B cell (primary cell): ENCODE measurements at places on chromosomes 11 and 22.

- DNase-seq: no peak
Observed at GRCh38 chr22:42368379-42369249, 63.6 kb downstream of the NFAM1 start.

DNA sequence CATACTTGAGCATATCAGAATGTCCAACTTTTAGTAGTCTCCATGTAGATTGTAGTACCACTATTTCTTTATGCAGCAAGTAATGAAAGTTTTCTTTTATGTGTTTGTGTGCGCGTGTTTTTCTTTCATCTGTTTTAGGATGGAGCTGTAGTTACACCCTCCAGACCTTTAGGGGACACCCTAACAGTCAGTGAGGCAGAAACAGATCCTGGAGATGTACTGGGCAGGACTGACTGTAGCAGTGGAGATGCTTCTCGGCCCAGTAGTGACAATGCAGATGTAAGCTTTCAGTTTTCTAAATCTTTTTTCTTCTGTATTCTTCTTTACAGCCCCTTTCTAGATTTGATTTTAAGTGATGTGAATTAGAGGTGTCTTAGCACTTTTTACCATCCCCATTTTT lies 79.9 kb upstream of the GRIK4 start:
- DNase-seq: no peak

GRCh38 chr11:126058105-126058874 lies 4.4 kb downstream of the CDON start:
- no peak for DNase-seq

DNA sequence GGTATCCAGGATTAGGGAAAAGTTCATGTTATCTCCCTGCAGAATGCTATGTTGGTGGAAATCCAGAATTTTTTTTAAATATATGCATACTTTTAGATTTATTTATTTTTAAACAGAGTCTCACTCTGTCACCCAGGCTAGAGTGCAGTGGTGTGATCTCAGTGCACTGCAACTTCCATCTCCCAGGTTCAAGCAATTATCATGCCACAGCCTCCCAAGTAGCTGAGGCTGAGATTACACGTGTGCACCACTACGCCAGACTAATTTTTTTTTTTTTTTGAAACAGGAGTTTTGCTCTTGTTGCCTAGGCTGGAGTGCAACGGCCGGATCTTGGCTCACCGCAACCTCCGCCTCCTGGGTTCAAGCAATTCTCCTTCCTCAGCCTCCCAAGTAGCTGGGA lies 2.6 kb downstream of the PACSIN2 start:
- no peak for DNase-seq

DNA sequence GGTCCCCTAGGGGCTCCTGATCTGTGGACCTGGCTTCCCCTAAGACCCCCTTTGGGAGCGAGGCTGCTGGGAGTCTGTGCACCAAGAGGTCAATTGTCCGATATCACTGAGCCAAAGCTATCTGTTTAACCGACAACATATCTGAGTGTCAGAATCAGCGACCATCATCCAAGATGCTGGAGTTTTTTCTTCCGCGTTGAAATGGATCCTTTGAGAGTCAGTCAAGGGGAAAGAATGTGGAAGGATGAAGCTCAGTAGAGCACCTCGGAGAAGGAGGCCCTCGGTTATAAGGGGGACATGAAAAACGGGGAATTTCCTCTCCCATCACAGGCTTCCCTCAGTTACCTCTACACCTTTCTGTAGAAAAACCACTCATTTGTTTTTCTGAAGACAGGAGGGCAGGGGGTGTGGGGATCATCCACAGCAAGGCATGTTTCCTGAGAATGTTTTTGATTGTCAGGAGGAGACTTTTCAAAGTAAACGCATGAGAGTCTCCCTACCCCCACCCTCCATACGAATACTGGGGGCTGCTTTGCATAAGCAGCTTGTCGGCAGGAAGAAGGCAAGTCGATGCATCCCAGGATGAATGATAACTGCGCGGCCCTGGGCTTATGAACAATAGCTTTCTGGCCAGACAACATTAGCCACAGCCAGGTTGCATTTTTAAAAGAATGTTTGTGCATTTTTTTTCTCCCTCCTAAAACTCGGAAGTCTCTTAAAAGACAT lies 37.7 kb upstream of the CCND1 start:
- DNase-seq: no peak
